AG04450 (cell line): ENCODE measurements at places on chromosomes 6 and 20. TPM values are rescaled to one million over a fixed set of nuclear protein-coding genes. Genes with fewer than 3 reads are reported as not detected.

DNA sequence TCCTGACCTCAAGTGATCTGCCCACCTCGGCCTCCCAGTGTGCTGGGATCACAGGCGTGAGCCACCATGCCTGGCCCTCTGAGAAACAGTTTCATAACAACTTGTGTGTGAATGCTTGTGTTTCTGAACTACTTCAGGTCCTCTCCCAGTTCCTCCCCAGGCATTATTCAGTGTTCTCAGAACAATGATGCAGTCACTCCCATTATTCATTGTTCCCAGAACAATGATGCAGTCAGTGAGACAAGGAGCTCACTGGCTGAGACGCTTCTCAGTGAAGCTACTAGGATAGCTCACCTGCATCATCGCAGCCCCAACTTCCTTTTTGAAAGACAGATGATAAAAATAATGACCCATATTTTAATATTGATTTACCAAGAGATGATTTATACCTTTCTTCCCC, 71.5 kb downstream of the NDUFAF5 start:
- no peak for DNase-seq

DNA sequence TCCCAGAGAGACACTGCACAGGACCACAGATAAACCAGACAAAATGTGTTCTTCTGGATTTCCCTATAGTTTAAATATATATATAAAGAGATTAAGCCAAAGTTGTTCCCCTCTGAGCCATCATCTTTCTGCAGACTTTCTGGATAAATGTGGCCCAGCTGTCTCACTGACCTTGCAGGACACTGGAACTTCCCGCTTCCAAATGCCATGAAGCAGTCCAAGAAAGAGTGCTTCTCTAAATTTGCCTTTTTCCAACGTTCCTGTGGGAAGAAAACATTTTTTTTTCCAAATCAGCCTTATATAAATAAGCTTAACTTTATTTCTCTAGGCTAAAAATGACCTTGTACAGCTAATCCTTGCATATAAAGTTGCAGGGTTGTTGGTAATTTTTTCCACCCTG, 65.7 kb downstream of the CYP39A1 start:
- DNase-seq, result no peak

GRCh38 chr20:1299522-1299921, 29.4 kb downstream of the SDCBP2 start:
- no peak for DNase-seq

DNA sequence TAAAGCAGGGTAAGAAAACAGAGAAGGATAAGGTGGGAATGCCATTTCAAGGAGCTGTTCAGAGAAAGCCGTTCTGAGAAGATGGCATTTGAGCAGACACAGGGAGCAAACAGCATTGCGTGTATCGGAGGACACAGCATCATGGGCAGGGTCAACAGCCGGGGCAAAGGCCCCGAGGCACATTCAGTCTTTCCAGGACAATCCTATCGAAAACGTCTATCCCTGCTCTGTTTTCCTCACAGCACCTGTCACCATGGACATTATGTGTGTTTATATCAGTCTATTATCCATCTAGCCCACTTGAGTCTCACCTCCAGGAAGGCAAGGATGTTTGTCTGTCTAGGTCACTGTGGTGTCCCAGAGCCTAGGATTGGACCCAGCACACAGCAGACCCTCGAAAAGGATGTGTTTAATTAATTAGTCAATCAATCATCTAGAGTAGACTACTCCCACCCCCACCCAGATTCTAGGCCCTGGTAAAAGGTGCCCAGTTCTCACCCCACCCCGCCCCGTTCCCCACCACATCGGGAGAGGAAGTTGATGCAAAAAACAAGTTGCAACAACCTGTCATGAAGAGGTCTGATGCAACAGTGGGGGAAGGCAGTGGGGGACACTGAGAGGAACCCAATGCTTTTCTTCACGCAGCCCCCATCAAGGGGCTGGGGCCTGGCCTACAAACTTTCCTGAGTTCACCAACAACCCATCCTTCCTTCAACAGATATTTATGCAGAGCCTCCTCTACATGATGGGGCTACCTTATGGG, 66.6 kb downstream of the PREX1 start:
- DNase-seq, result no peak

DNA sequence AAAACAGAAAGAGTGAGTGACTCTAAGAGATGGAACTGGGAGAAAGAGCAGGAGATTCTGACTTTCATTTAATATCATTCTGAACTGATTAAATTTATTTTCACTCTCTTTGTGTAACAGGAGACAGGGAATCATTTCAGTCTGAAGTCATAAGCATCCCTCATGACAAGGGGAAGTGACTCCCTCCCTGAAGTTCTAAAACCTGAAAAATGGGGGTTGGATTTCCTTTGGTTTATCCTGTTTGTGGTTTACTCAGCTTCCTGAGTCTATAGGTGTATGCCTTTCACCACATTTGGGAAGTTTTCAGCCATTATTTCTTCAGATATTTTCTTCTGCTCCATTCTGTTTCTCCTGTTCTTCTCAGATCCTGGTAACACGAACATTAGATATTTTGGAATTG, 3.4 kb upstream of the FKBP1A start:
- no peak for DNase-seq

DNA sequence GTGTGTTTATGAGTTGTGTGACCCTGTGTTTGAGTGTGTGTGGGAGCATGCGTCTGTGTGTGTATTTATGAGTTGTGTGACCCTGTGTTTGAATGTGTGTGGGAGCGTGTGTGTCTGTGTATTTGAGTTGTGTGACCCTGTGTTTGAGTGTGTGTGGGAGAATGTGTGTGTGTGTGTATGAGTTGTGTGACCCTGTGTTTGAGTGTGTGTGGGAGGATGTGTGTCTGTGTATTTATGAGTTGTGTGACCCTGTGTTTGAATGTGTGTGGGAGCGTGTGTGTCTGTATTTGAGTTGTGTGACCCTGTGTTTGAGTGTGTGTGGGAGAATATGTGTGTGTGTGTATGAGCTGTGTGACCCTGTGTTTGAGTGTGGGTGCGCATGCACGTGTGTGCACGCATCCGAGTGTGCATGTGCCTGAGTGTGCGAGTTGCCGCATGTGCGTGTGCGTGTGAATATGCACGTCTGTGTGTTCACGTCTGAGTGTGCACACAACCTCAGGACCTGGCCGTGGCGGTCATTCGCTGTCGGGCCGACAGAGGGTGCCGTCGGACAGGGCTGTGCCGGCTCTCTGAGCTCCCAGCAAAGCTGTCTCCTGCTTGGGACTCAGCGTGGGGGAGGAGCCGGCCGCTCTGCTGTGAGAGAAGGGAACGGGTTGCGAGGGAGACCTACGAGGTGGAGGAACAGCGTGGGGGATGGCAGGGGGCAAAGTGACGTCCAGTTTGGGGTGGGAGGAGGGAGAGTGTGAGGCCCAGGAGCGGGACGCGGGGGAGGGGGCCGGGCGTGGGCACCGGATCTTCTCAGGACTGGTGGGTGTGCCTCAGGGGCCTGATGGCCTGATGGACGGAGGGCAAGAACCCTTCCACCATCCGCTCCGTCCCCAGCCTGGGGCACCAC, 19.7 kb downstream of the SLC17A9 start:
- DNase-seq, result peak; percentile 45

DNA sequence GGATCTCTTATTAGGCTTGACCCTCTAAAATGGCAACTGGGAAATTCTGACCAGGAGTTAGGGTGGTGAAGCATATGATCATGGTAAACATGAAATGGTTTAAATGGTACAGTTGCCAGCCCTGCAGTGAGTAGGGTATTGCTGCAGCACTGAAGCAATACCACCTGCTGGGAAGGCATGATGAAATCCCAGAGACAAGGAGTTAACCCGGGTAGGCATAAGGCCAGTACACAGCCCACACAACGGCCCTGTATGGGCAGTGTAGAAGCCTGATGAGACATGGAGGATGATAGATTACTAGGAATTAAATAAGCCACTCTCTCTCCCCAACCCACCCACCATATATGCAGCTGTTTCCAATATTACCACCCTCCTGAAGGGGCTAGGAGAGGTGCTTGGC, 197.4 kb upstream of the MOCS1 start:
- DNase-seq, result no peak

GRCh38 chr6:56521976-56522375, 120.7 kb downstream of the DST start:
- no peak for DNase-seq

- no peak for DNase-seq
Observed at GRCh38 chr20:13839421-13840092, 54.7 kb downstream of the NDUFAF5 start.

DNA sequence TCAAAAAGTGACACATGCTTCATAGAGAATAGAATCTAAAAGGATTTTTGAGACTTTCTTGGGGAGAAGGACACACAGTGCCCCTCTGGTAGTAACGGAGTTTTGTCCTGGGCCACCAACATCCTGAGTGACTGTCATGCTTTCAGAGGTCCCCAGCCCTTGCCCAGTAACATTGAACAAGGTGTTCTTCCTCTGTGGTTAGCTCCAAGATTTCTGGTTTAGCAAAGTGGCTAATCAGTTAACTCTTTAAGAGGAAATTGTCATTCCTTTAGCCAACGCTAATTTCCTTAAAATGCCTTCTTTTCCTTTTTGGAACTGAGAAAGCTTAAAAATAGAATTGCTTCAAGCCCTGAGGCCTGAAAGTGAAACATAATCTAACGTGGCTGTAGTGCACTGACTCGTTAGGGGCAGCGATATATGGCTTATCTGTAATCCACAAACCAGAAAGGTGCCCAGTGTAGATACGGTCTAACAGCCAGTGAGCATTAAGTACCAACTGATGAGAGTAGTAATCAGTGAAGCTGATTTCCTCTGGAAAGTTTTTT, 7.8 kb downstream of the E2F3 start:
- no peak for DNase-seq

DNA sequence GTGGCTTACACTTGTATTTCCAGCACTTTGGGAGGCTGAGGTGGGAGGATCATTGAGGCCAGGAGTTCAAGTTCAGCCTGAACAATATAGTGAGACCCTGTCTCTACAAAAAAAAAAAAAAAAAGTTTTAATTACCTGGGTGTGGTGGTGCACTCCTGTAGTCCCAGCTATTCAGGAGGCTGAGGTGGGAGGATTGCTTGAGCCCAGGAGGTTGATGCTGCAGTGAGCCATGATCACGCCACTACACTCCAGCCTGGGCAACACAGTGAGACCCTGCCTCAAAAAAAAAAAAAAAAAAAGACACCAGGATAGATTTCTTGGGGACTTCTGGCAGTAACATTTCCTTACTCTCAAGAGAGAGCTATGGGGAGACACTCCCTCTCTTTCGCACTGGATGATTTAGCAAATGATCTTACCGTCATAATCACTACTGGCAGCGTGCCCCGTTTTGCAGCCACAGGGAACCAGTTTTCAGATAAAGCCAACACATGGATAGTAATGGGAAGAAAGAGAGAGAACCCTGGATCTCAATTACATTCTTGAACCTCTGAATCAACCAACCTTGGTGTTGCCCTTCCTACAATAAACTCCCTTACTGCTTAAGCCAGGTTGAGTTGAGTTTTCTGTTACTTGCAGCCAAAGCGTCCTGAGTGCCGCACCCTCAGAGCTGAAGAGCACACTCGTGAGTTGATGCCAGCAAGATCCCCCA, 18.1 kb upstream of the PTPN1 start:
- no peak for DNase-seq

- DNase-seq, result no peak
Observed at GRCh38 chr20:2694519-2694918, 1.9 kb downstream of the EBF4 start.

GRCh38 chr20:33400812-33401183, 521 bp downstream of the CDK5RAP1 start:
- DNase-seq, result no peak

- DNase-seq, result no peak
Observed at GRCh38 chr20:52978851-52979250, 6.7 kb downstream of the TSHZ2 start.

GRCh38 chr6:110352563-110353262, 5.4 kb downstream of the METTL24 start:
- no peak for DNase-seq

- no peak for DNase-seq
Observed at GRCh38 chr20:14657266-14658005, 320.0 kb upstream of the FLRT3 start.

DNA sequence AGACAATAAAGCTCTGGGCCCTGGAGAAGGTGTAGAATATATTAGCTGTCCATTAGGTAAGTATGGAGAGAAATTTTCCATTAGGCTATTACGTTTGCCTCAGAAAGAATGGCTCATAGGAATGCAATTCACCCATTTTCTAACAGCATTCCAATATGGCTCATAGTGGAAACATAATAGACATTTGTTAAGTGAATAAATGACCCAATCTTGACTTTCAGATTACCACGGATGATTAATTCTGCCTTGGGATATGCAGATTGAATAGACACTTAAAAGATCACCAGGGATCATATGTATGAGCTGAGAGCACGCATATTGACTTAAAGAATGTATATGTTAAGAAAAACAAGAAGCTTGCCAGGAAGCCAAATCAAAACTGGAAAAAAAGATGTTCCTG, 209.1 kb upstream of the CDYL start:
- DNase-seq, result no peak

GRCh38 chr20:4038047-4038459, 22.7 kb upstream of the RNF24 start:
- DNase-seq, result no peak

- DNase-seq, result peak; percentile 80
Observed at GRCh38 chr6:14068133-14068532, 49.4 kb upstream of the CD83 start.

GRCh38 chr20:44344723-44345122, 7.9 kb downstream of the R3HDML start:
- no peak for DNase-seq

GRCh38 chr6:57182017-57182432, 9.9 kb downstream of the BAG2 start:
- peak; percentile 68 for DNase-seq

- no peak for DNase-seq
Observed at GRCh38 chr6:79775222-79775621, 144.1 kb downstream of the SH3BGRL2 start.

DNA sequence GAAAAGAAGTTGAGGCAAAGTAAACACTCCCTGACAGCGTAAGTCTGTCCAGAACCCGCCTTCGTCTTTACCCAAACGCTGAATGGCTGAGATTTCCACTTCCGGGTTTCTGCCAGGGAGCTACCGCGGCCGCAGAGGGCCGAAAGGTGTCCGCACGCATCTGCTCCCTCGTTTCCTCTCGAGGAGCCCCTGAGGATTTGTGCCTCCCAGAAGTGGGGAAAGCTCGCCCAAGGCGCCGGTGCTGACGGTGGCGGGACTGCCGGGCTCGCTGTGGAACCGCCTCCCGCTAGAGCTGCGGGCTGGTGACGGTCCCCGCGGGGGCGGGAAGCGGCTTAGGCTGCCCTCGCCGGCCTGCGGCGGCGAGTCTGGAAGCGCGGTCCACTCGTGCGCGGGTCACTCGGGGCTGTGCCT, 1760.2 kb upstream of the DEFB115 start:
- no peak for DNase-seq

Gene ABHD16B
- polyA plus RNA-seq, result not detected in 2 replicates

Gene RIPOR3
- 11.5 and 15.2 TPM in 2 replicates for polyA plus RNA-seq

Gene PCMTD2
- 32.4 and 42.7 TPM in 2 replicates for polyA plus RNA-seq

Gene RAB23
- 45.2 and 62.1 TPM in 2 replicates for polyA plus RNA-seq

Gene GOPC
- 25.0 and 37.8 TPM in 2 replicates for polyA plus RNA-seq

Gene CTSZ
- 141 and 156 TPM in 2 replicates for polyA plus RNA-seq

Gene CPNE5
- polyA plus RNA-seq, result 0.06 and 0.10 TPM in 2 replicates
